ENCODE measurements at places on chromosomes 12 and 14. TPM values are rescaled to one million over a fixed set of nuclear protein-coding genes. Genes with fewer than 3 reads are reported as not detected.

GRCh38 chr14:79395061-79395460, 816.2 kb downstream of the DIO2 start:
- no peak for DNase-seq

The CLEC4A gene
- 1.3 TPM for total RNA-seq

DNA sequence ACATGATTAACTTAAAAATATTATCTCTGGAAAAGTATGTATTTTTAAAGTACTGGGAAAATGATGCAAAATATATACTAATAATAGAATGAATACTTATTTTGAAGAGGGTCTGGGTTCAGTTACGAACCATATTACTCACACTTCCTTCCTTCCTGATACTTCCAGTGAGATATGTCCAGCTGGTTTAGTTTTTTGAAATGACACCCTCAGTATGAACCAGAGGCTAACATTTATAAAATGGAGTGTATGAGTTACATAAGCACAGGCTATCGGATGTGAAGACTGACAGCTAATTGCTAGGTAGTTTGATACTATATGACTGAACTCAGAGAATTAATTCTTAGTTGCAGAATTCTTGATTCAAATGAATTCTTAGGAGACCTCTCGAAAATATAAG, 122.9 kb downstream of the OTOGL start:
- DNase-seq = no peak

DNA sequence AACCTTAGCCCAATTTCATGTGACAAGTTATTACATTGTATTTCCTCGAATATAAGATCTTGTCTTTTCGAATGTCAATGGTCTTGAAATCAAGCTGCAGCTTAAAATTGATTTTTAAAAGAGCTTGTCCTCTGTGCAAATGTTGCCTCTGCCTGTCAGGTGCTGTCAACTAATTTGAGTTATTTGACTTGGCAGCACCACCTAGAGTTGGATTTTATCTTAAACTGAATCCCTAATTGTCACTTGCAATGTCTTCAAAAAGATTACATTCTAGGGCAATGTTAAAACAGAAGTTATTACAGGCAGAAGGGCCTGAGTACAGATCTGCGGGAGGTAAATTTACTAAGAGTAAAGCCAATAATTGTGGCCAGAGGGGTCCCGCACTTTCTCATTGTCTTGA, 26.2 kb upstream of the TUNAR start:
- no peak for DNase-seq

DNA sequence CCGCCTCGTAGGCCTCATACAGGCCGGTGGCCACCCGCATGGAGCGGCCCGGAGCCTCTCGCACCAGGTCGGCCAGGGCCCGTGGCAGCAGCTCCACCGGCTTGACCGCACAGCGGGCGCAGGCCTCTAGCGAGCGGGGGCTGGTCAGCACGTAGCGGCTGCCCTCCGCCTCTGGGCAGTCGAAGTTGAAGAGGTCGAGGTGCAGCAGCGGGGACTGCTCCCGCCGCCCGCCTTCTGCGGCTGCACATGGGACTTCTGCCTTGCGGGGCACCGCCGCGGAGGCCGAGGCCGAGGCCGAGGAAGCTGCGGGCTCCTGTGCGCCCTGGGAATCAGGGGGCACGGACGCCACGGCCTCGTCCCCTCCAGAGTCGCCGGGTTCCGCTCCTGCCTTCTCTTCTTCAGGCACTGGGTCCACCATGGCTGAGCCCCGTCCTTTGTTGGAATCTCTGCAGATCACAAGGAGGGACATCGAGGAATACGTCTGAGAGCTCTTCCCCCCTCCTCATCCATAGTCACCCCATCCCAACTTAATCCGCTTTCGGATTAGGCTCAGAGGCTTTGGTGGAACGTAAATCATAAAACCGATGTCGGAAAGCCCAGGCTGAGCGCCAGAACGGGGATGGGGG, 1.4 kb downstream of the CCDC177 start:
- DNase-seq = no peak

DNA sequence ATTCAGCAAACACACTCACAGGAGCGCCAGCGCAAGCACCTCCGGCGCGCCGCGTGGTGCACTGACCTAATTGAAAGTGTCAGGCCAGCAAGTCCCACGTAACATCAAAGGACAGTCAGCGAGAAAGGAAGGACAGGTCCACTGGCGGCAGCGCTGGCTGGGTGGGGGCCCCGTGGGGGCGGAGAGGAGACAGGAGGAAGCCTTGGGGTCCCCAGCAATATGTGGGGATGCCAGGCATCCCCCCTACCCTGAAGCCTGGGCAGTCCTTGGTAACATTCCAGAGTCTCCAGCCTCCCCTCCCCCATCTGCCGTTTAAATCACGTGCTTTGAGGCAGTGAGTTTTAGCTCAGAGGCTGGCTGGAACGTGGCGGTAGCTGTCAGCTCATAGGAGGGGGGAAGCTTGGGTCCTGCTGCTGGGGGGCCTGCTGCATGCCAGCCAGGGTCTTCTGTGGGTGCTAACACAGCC, 159.2 kb downstream of the CALM1 start:
- DNase-seq = no peak

DNA sequence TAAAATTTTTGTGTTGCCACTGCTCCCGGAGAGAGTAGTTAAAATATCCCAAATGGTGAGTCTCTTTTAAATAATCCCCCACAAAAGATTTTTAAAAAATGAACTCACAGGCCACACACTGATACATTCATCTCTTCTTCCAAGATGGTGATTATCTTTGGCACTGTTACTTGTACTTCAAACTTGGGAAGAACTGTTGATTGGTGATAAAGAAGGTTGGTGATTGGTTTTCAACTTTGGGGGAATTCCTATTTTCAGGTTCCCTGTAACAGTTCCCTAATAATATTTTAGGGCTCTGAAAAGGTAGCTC, 6.6 kb downstream of the A2M start:
- DNase-seq = no peak

Data from left colon (tissue), 2 donors.